ENCODE measurements at places on chromosomes 3 and 15. TPM values are rescaled to one million over a fixed set of nuclear protein-coding genes. Genes with fewer than 3 reads are reported as not detected.

GRCh38 chr3:62261121-62261520 lies 112.2 kb downstream of the FEZF2 start:
- peaks cover 5% of the 10 kb centered on the region for H3K36me3 ChIP-seq
- no peaks in the 10 kb centered on the region for H3K27me3 ChIP-seq
- H3K4me1 ChIP-seq = no peaks in the 10 kb centered on the region
- H3K27ac ChIP-seq = no peak overlapping the region
- DNase-seq = no peak

DNA sequence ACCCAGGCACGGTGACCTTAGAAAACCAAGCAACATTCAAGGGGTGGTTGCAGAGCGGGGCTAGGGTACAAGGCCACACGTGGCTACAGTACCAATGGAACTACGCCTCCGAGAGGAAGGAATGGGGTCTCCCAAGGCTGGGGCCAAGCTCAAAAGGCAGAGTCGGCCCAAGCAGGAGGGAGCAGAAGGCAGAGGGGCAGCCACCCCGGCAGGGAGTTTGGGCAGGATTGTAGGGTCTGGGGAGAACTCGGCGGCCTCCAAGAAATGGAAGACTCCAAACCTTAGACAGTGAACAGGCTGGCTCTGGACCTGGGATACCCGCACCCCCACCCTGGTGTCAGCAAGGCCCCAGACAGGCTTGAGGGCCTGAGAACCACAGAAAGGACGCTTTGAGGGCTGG lies 28.7 kb downstream of the ATRIP start:
- H3K4me1 ChIP-seq = peaks cover 8% of the 10 kb centered on the region
- peaks cover 6% of the 10 kb centered on the region for H3K36me3 ChIP-seq
- no peak for DNase-seq
- H3K27ac ChIP-seq = peak overlapping the region; percentile 17

- no peak for DNase-seq
- peaks cover 10% of the 10 kb centered on the region for H3K4me1 ChIP-seq
- peaks cover 15% of the 10 kb centered on the region for H3K27me3 ChIP-seq
- H3K27ac ChIP-seq = no peak overlapping the region
- no peak overlapping the region for H3K4me3 ChIP-seq
Measured at GRCh38 chr15:51285399-51285798, 53.0 kb downstream of the CYP19A1 start.

DNA sequence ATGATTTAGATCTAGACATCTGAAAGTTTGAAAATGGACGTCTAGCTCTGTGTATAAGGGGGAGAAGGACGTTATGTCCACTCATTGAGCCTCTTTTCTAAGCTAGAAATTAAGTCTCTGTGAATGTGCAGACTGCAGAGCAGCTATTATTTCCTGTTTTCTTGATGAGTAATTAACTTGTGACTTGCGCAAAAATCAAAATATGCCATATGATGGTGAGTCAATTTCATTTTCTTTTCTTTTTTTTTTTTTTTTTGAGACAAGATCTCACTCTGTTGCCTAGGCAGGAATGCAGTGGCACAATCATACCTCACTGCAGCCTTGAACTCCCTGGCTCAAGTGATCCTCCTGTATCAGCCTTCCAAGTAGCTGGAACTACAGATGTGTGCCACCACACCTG lies 14.1 kb downstream of the LACTB start:
- no peak overlapping the region for H3K4me3 ChIP-seq
- peak overlapping the region; percentile 88 for H3K27ac ChIP-seq
- no peaks in the 10 kb centered on the region for H3K27me3 ChIP-seq
- peaks cover 33% of the 10 kb centered on the region for H3K4me1 ChIP-seq
- no peaks in the 10 kb centered on the region for H3K36me3 ChIP-seq

DNA sequence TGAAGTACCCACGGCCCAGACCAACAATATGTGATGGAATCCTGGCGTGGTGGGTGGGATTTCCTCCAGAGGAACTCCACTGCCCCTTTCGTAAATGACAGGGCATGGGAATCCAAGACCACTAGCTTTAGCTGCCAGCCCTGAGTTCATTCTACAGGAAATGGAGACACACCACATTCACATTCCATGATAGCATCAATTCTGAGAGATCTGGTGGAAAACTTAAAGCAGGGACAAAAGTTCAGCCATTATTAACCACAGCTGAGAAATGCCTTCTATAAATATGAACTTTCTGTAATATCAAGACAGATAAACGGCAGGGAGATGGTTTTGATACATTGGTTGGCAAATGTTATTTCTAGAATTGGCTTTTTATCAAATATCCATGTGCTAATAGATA lies 98.2 kb downstream of the FBN1 start:
- H3K36me3 ChIP-seq = peaks cover 14% of the 10 kb centered on the region
- peak overlapping the region; percentile 96 for H3K27ac ChIP-seq
- no peaks in the 10 kb centered on the region for H3K27me3 ChIP-seq
- H3K4me1 ChIP-seq = peaks cover 93% of the 10 kb centered on the region
- no peak for DNase-seq

DNA sequence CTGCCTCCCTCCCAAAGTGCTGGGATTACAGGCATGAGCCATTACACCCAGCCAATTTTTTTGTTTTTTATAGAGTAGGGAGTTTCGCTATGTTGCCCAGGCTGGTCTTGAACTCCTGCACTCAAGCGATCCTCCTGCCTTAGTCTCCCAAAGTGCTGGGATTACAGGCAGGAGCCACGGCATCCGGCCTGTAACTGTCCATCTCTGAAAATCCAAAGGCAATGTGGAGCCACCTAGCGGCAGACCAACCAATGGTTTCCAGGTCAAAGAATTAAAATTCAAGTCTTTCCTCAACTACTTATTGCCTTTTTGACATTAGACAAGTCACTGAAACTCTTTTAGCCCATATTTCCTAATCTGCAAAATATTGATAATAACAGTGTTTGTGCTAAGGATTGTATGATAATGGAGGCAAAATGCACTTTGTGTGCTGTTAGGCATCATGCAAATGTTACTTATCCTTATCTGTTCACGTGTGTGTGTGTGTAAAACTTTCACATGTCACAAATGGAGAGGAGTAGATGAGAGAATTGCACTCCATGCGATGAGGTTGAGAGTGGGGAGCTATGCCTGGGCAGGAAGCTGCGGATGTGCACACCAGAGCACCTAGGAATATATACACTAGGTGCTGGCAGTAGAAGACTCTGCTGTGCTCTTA lies 48.7 kb downstream of the COL8A1 start:
- H3K27me3 ChIP-seq = no peaks in the 10 kb centered on the region
- DNase-seq = no peak
- H3K27ac ChIP-seq = peak overlapping the region; percentile 81
- H3K4me3 ChIP-seq = no peak overlapping the region

GRCh38 chr3:185924375-185924774 lies 13.4 kb downstream of the TRA2B start:
- peaks cover 50% of the 10 kb centered on the region for H3K4me1 ChIP-seq
- H3K27me3 ChIP-seq = no peaks in the 10 kb centered on the region
- H3K4me3 ChIP-seq = no peak overlapping the region
- no peak for DNase-seq
- peak overlapping the region; percentile 43 for H3K27ac ChIP-seq
- H3K36me3 ChIP-seq = peaks cover 36% of the 10 kb centered on the region

DNA sequence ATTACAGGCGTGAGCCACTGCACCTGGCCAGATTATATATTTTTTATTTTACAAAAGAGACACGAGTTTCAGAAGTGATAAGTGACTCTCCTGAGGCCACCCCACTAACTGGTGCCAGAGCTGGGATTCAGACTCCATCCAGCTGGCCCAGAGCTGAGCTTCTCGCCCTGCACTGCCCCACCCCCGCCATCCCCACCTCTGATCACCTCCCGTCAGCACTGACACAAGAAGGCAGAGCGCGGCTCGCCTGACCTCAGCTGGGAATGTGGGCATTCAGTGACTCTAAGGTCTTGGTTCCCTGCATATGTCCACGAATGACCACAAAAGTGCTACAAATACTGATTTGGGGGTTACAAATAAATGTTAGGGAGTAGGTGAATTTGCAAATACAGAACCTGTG lies 56.1 kb upstream of the GALNT15 start:
- H3K36me3 ChIP-seq = no peaks in the 10 kb centered on the region
- no peaks in the 10 kb centered on the region for H3K27me3 ChIP-seq
- no peak overlapping the region for H3K4me3 ChIP-seq
- no peak overlapping the region for H3K27ac ChIP-seq
- no peak for DNase-seq
- peaks cover 11% of the 10 kb centered on the region for H3K4me1 ChIP-seq

Gene SCAANT1
- not detected for total RNA-seq

Gene KCNMB2
- 0.27 TPM for total RNA-seq

Gene ZNF662
- not detected for total RNA-seq

Gene SERINC4
- total RNA-seq = not detected

Gene RETNLB
- not detected for total RNA-seq
